NCI-H524 treated with DMSO at 0.1 percent for 48 hours (cell line): ENCODE measurements at places on chromosomes 2 and 18.

DNA sequence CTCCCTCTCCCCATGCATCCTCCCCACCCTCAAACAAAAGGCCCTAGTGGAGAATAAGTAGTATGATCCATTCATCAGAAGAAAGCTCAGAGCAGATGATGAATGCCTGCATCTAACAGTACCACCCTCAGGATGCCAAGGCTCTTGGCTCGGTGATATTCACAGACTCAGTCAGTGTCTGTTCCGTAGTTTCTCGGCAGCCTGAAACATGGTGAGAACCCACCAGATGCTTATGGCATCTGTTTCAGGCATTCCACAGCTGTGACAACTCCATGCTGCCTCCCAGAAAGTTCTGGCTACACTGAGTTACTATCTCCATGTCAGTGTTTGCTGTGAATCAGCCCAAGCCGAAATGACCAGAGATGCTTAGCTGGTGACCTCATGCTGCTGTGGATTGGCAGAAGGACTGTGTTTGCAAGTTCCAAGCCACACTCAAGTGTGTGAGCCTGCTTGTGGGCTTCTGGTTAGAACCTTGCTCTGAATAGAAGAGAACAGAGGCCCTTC lies 83.9 kb downstream of the WDSUB1 start:
- no peak for DNase-seq

DNA sequence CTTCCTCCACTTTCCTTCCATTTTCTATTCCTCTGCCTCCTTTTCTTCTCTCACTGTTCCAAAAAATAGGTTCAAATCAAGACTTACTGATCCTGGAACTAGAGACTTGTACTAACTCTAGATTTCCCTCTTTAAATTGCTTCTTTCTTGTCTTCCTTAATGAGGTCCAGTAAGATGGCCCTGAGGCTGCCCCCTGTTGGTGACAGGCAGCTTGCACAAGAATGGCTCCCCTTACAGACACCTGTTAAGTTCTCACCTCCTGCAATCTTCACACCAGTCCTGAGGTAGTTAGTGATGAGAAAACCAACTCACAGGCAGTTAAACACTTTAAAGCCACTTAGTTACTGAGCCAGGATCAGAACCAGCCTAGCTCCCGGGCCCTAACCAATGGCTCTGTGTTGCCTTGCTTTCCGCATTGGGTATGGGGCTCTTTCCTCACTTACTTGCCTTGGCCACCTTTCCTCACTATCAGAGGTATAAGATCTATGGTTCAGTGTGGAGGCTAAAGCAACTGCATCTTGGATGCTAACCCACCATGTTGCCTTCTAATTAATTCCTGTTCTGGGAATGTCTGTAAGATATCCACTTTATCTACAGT lies 130.6 kb downstream of the AKAIN1 start:
- DNase-seq: no peak

DNA sequence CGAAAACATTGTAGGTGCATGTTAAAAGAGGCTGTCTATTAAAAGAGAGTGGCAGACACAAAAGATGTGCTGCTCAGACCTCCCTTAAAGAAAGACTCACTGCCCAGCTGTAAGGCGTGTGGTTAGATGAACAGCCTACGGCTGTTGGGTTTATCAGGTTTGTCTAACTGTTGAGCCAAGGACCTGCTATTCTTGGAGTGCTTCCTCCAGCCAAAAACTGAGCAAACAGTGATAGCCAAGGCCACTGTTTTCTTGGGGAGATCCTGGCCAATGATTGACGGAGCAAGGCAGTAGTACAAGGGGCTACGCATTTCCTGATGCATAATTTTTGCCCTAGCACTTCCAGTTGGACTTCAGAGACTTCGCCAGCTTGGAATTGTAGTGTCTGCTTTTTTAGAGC lies 1.4 kb upstream of the RAB3GAP1 start:
- no peak for DNase-seq

DNA sequence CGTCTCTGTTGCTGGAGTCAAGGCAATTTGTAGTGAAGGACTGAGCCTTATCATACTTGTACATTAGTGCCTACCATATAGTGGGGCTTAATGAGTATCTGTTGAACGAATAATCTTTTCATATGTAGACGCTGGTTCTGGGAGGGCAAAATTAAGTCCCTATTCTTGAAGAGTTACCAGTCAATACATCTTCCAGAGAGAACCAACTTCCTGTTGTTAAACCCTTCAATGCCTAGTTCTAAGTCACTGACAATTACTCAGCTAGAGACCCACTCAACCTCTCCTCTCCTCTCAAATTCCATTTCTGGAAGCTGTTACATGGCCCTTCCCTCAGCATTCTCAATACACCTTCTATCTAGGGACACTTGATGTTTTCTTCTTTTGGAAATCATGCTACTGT lies 1.1 kb upstream of the MOB4 start:
- DNase-seq: peak; percentile 85

DNA sequence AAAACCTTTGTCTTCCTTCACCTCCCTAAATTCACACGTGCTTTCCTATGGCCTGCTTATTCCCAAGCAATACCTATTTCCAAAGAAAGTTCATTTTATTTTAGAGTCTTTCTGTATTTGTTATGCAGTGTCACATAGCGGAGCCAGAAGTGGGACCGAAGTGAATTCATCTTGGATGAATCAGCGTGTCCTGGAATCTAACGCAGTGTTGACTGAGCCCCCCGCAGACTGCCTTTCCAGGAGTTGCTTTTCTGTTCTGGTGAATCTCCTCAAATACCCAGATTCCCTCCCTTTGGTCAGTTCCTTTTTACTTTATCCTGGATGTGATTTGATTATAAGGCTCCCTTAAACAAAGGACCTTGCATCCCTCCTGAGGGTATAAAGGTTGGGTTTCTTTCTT lies 10.8 kb downstream of the ALPP start:
- DNase-seq: no peak

DNA sequence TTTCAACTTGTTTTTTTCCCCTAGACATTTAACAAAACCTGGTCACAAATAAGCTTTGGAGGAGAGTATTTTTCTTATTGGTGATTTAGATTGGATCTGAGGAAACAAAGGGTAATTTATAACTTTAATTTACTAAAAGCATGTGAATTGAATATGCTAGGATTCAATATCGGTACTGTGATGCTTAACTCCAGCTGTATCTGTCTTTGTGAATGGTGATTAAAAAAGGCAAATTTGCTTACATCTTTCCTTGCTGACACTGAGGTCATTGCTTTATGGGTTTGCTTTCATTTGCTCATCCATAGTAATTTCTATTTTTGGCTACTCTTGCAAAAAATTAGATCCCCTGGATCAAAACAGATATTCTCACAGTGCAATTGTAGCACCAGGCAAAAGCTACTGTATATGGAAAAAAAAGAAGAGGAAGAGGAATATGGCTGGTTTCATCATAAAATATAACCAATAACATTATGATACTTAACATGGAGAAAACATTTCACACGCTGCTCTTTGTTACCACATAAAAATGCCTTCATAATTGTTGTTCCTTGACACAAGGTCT lies 832.0 kb upstream of the ZEB2 start:
- DNase-seq: no peak

- no peak for DNase-seq
These were observed 37.9 kb upstream of the RPL31 start for GRCh38 chr2:100964222-100964621.

DNA sequence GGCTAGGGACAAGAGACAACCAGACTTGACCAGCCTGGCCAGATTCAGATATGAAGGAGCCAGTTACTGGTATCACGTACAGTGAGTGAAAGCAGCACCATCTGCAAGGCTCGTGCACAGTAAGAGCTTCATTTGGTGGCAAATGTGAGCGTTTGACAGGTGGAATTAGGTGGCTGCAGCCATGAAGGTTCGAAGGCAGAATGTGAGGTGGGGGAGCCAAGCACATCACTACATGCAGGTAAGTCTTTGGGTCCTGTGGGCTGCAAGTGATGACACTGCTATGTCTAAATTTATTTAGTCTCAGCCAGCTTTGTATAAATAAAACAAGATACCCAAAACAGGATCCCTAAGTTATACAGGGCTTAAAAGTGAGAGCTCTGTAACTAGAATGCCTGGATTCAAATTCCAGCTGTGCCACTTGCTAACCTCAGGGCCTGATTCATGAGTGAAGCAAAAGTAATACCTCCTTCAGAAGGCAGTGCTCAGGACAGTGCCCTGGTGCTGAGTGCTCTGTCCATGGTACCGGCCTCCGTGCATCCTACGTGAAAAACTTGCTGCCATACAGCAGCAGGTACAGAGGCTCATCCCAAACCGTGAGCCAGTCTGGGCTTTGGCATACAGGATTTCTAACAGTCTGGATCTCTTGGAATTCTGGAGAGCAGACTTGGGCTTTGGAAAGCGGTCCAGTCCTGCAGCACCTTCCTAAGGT lies 18.6 kb downstream of the DDX18 start:
- no peak for DNase-seq

GRCh38 chr2:142254031-142254430 lies 123.2 kb upstream of the LRP1B start:
- DNase-seq: no peak

DNA sequence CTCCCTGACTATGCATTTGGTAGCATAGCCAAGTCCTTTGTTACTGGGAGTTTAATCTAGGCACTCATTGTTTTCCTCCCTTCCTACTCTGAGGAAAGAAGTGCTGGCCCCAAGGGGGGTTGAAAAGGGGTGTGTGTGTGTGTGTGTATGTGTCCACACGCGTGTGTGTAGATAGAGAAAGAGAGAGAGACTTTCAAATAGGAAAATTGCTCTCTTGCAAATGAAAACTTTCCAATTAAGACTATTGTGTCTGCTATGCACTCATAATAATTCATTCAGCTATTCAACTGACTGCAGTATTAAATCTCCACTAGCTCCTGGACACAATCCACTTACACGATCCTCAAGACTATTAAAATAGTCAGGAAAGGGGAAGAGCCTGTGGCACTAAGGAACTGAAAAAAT lies 92.9 kb upstream of the CSRNP3 start:
- no peak for DNase-seq

DNA sequence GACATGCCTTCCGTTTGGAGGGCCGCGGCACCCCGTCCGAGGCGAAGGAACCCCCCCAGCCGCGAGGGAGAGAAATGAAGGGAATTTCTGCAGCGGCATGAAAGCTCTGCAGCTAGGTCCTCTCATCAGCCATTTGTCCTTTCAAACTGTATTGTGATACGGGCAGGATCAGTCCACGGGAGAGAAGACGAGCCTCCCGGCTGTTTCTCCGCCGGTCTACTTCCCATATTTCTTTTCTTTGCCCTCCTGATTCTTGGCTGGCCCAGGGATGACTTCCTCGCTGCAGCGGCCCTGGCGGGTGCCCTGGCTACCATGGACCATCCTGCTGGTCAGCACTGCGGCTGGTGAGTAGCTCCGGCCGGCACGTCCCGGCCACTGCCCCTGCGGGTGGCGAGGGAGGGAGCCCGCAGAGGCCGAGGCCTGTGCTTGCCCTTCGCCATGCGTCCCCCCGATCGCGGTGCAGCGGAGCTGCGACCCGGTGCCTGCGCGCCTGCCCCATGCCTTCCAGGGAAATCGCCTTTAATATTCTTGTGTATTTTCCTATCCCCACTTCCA lies 1.2 kb downstream of the BMPR2 start:
- no peak for DNase-seq

GRCh38 chr2:67670747-67671183 lies 273.6 kb downstream of the ETAA1 start:
- no peak for DNase-seq

DNA sequence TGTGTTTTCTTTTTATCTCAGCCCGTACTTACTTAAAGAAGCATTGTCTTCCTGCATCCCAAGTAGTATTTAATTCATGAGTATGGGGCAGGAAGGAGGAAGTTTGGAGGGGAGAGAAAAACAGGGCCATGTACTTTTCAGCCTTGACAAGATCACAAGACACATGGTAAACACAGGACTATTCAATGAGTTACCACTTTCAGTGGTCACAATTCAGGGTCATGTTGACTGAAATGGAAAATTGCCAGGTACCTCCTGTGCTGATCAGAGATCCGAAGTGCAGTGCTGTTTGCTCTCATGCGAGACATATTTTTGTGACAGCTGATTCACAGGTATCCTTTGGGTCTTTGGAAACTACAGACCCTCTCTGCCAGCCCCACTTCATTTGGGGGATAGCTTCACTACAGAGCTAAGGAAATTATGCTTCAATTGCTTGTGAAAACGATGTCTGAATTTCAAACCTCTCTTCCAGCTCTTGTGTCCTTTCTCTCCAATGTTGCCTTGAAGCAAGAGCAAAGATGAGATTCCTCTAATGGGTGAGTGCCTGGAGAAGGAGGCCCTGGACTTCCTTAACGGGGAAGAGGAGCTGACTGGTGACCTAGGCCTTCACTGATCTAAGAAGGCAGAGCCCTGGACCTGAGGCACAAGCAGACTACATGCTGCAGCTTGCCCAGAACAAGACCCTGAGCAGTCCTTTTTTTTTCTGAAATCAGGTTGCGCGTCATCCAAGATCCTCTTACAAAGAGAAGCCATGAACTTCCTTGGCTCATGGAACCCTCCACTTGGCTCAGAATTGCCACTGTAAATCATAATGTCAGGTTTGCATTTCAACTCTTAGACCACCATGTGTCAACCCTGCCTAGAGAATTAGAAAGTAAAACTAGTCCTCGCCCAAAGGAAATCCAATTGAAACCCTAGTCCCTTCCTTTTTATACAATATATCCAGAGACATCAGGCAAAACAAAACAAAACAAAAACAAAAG lies 44.1 kb downstream of the EVA1A start:
- DNase-seq: no peak
